ENCODE measurements at places on chromosomes 1 and 21.

GRCh38 chr1:68906431-68906830, 409.5 kb upstream of the DEPDC1 start:
- no peak for DNase-seq

GRCh38 chr1:222263791-222264190, 284.1 kb downstream of the HHIPL2 start:
- DNase-seq = no peak

DNA sequence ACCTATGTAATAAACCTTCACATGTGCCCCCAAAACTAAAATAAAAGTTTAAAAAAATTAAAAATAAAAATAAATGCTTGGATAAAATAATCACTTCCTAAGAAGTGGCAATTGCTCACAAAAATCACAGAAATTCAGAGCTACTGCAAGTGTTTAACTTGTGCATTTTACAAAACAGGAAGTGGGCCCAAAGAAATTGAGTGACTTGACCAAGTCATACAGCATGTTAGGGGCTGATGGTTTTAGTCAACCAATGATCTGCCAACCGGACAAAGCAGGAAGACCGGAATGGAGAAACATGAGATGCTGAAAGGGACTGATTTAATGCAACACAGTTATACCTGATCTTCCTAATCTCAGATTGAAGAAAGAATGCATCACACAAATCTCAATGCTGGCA, 96.5 kb downstream of the SMYD2 start:
- no peak for DNase-seq

GRCh38 chr1:3738943-3739342, 13.3 kb upstream of the CCDC27 start:
- DNase-seq = no peak

DNA sequence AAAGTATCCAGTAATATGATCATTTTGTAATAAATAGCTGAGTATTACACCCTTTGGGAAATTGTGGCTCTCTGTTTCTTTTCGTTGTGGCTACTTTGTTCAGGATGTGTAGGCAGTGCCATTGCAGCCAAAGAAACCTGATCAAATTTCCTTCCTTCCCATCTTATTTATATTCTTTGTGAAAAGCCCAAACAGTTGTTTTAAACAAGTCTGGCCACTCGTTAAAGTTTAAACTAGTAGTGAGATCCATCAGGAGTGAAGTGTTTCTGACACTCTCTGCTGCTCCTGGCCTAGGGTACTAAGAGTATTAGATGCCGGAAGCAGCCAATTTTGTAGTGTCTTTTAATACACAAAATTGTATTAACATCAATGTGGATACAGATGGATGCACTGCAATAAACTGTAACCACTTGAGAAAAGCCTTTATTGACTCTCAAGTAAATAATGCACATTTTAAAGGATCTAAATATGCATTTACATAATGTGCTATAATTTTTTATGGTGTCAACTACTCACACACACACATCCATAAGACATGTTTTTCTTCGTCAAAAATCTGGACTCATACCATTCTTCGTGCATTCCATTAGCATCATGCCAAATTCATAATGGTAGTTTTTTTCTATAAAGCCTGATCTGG, 317.9 kb downstream of the NFIA start:
- no peak for DNase-seq

- no peak for DNase-seq
These were observed 14.4 kb downstream of the LMNA start for GRCh38 chr1:156128654-156129597.
